ENCODE measurements at places on chromosomes 4 and X.

DNA sequence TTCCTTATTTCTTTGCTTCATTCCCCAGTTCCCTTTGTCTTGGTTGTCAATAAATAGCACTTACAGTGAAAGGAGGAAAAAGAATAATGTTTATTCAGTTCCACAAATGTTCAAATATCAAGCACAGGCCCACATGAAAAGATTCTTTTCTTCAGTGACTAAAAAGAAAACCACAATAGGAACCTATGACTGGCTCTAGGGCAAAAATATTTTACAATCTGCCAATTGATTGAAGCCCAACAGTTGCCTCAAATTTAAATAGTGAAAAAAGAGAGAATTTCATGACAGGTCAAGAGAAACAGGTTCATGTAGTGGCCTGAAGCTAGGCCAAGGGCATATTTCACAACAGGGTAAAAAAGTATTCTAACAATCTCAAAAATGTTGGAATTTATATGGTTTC lies 553.8 kb downstream of the CENPC start:
- no peak for DNase-seq

GRCh38 chr4:143386812-143387211 lies 50.1 kb downstream of the GAB1 start:
- DNase-seq = no peak

- DNase-seq = no peak
Observed at GRCh38 chr4:149176039-149176438, 639.6 kb downstream of the IQCM start.

- DNase-seq = no peak
Observed at GRCh38 chr4:37561196-37561802, 124.9 kb downstream of the RELL1 start.

DNA sequence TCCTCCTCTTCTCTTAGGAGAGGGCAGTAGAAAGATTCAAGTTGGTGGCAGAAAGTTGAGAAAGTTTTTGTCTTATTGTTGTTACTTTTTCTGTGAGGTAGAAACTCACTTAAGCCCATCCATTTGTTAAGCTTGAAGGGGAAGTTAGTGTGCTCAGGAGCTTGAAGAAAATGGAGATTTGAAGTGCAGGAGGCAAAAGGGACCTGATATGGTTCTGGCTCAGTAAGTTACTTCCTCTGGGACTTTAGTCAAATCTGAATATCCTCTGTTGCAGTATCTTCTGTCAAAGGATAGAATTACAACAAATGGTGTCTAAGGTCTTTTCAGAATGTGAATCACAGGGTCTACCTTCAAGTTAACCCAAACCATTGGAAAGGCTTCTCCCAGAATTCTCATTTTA lies 46.2 kb downstream of the CXCL13 start:
- DNase-seq = no peak

GRCh38 chr4:186017801-186018200 lies 51.2 kb upstream of the TLR3 start:
- no peak for DNase-seq

DNA sequence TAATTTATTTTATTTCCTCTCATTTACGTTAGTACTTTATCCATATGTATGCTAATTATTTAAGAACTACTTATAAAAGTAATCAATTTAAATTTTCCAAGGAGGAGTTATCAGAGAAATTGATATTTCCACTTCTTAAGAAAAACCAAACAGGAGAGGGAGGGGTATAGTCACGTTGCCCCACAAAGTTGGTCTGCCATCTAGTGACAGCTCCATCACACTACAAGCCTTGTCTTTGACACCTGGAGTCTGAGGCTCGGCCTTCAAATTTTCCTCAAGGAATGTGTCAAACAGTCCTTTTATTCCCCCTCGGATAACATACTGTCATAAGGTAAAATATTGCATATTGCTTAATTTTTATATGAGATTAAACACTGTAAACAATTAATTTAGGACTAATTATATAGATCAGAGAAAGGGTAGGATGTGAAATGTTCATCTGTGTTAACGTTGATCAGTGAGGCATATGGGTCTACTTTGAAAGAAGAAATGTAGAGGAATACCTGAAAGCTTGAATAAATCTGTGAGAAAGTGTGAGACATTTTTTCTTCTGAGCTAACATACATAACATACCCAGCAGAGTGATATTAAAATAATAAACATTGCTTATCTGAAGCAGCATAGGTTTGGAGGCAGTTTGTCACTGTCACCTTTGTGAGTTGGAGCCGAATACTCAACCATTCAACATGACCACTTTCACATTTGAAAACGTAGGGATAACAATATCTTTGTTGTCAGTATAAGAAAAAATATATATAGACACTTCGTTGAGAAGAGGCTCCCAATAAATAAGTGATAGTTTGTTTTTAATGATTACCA lies 114.4 kb downstream of the GLRA3 start:
- DNase-seq = no peak

Data from mucosa of gallbladder (tissue), 1 donor.